ENCODE measurements at places on chromosomes 7 and 10.

GRCh38 chr7:142454862-142455261 lies 197.0 kb upstream of the PRSS58 start:
- no peak for DNase-seq

- no peak for DNase-seq
These were observed 92.1 kb downstream of the HIP1 start for GRCh38 chr7:75646571-75647102.

- DNase-seq = no peak
These were observed 1.1 kb downstream of the WASL start for GRCh38 chr7:123747620-123748141.

- no peak for DNase-seq
These were observed 2.1 kb upstream of the ADD3 start for GRCh38 chr10:110005719-110006118.

DNA sequence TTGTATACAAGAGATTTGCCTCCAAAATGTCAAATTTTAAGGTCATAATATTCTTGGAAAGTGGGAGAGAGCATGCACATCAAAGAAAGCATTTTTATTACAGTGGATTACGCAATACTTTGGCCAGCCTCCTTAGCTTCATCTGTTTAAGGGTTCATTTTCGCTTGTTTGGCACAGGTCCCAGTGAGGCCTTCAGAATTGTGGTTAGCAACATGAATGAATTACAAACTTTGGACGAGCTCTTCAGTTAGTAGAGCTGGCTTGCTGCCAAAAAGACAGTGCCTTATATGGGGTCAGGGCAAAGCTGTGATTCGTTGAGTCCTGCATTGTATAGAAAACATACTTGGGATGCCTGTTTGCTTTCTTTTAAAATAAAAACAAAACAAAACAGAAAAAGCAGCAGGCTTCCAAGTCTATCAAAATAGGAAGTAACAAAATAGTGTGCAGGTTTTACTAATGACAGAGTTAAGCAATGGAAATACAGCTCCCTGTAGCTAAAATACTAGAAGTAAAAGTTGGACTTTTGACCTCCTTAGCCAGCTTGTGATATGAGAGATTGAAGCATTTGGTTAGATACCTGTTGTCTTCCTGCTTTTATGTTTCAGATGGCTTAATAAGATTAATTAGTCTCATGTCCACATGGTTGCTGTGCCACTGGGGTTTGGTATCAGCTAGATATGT lies 190.8 kb downstream of the MLLT10 start:
- DNase-seq = no peak

DNA sequence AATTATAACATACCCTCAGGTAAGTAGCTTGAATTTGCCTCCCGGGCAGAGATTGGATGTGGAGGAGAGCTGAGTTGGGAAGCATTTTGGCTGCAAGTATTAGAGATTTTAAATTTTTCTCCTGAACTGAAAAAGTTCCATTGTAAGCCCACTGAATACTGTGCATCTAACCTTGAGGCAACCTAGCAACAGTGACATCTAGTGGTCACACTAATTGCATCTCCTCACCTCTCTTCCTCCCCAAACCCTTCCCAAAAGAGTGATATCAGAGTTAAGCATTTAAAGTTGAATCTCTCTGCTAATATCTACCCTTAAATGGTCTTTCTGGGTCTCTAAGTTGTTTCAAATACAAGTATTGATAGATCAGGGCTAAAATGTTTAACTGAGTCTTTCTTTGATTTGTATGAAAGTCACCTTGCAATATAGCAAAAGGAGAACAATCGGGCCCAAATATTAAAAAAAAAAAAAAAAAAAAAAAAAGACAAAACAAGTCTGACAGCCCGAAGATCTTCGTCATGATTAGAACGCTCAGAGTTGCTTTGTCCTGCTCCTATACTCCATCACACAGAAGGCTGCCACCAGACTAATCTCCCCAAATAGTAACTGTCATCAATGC lies 40.4 kb upstream of the DLX5 start:
- DNase-seq = no peak

All from stimulated activated CD8-positive, alpha-beta memory T cell treated with anti-CD3 and anti-CD28 coated beads, Interleukin-4, amount 100 ng/mL, for 1 hour (primary cell).